Neural cell (in vitro differentiated cells): ENCODE measurements at places on chromosomes 7 and 10. TPM values are rescaled to one million over a fixed set of nuclear protein-coding genes. Genes with fewer than 3 reads are reported as not detected.

TMEM184A gene
- polyA plus RNA-seq, result 0.12 TPM in 1 of 2 replicates, not detected in the other

OR2A5 gene
- not detected in 2 replicates for polyA plus RNA-seq

LRRC18 gene
- not detected in 2 replicates for polyA plus RNA-seq

PARD3 gene
- 10.4 and 12.4 TPM in 2 replicates for polyA plus RNA-seq

TUBB8 gene
- 0.46 and 0.69 TPM in 2 replicates for polyA plus RNA-seq

DRGX gene
- not detected in 2 replicates for polyA plus RNA-seq

MYOZ1 gene
- polyA plus RNA-seq, result 0.61 TPM in 1 of 2 replicates, not detected in the other

EDRF1 gene
- polyA plus RNA-seq, result 54.1 and 68.1 TPM in 2 replicates

WAC gene
- 63.9 and 71.9 TPM in 2 replicates for polyA plus RNA-seq

ITIH5 gene
- polyA plus RNA-seq, result 0.28 TPM in 1 of 2 replicates, not detected in the other

FMC1 gene
- 52.9 and 54.8 TPM in 2 replicates for polyA plus RNA-seq

OR6V1 gene
- polyA plus RNA-seq, result not detected in 2 replicates

C10orf71 gene
- polyA plus RNA-seq, result not detected in 2 replicates

MCM10 gene
- polyA plus RNA-seq, result 0.63 and 0.70 TPM in 2 replicates

ATOH7 gene
- polyA plus RNA-seq, result 2.5 and 3.0 TPM in 2 replicates

EEPD1 gene
- 2.5 and 4.2 TPM in 2 replicates for polyA plus RNA-seq

SCIN gene
- 0.53 TPM in 1 of 2 replicates, not detected in the other for polyA plus RNA-seq

ZNF277 gene
- polyA plus RNA-seq, result 30.0 and 36.6 TPM in 2 replicates

ACBD7 gene
- polyA plus RNA-seq, result 3.3 and 7.8 TPM in 2 replicates

NEUROD6 gene
- not detected in 2 replicates for polyA plus RNA-seq

UBE3C gene
- polyA plus RNA-seq, result 39.0 and 46.3 TPM in 2 replicates

CDH23 gene
- polyA plus RNA-seq, result 6.6 and 8.7 TPM in 2 replicates

PLAU gene
- 1.1 and 1.5 TPM in 2 replicates for polyA plus RNA-seq

SEMA3C gene
- 377 and 386 TPM in 2 replicates for polyA plus RNA-seq

MARCHF5 gene
- polyA plus RNA-seq, result 65.5 and 67.7 TPM in 2 replicates

HOGA1 gene
- not detected in 2 replicates for polyA plus RNA-seq

HTRA1 gene
- polyA plus RNA-seq, result 1.4 and 1.7 TPM in 2 replicates

HTR7 gene
- polyA plus RNA-seq, result 0.82 and 0.95 TPM in 2 replicates

CDHR3 gene
- polyA plus RNA-seq, result 1.6 and 2.9 TPM in 2 replicates

DKK1 gene
- polyA plus RNA-seq, result 0.12 TPM in 1 of 2 replicates, not detected in the other

DENND2A gene
- polyA plus RNA-seq, result 21.7 and 24.5 TPM in 2 replicates

GNAT3 gene
- polyA plus RNA-seq, result not detected in 2 replicates

TMEM236 gene
- 0.10 TPM in 1 of 2 replicates, not detected in the other for polyA plus RNA-seq
